ENCODE measurements at places on chromosomes 5 and 9.
A peak's percentile ranks its signal among the peaks of the same experiment; 100 is the strongest.

GRCh38 chr9:126532019-126532462 is 81.7 kb upstream of the LMX1B start:
- peak; percentile 88 for DNase-seq

- DNase-seq = no peak
Measured at GRCh38 chr5:42426016-42426415, 2.8 kb downstream of the GHR start.

- peak; percentile 93 for DNase-seq
Measured at GRCh38 chr5:154368041-154368800, 77.6 kb upstream of the SAP30L start.

- DNase-seq = no peak
Measured at GRCh38 chr5:136084698-136085097, 47.9 kb upstream of the SMAD5 start.

DNA sequence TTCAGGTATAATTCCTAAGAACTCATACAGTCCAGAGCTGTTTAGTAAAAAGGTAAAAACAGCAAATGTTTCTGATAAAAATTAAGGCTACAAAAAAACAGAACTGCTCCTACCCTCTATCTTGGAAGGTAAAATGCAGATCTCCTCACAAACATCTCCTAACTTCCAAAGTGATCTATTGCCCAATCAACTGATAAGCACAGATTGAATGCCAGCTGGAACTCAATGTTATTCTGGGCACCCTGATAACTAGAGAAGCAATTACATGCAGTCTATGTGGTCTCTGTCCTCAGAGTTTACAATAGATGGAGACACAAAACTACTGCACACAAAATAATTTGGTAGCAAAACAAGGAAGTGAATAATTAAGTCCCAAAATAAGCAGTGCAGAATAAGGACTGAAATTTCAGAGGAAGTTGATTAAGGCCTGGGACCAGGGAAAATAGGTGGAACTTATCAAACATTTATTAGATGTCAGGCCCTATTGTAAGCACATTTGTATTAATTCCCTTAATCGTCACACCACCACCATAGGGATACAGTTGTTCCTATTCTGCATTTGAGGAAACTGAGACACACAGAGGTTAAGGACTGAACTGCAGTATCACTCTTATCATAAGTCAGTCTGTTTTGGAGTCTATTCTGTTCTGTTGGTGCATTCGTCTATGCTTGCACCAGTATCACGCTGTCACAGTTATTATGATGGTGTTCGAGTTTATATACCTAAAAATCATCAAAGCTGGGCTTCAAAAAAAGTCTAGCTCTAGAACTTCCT is 102.2 kb upstream of the TARS1 start:
- DNase-seq = no peak

GRCh38 chr9:99840072-99840471 is 18.4 kb downstream of the NR4A3 start:
- DNase-seq = no peak

GRCh38 chr9:131739959-131740648 is at the start of gene RAPGEF1:
Gene RAPGEF1, minus strand, starts transcription at chr9:131740076. Its CDS starts 246 bp downstream, at chr9:131739830.
- no peak for DNase-seq

- no peak for DNase-seq
Measured at GRCh38 chr9:105930011-105930627, 235.8 kb downstream of the TMEM38B start.

DNA sequence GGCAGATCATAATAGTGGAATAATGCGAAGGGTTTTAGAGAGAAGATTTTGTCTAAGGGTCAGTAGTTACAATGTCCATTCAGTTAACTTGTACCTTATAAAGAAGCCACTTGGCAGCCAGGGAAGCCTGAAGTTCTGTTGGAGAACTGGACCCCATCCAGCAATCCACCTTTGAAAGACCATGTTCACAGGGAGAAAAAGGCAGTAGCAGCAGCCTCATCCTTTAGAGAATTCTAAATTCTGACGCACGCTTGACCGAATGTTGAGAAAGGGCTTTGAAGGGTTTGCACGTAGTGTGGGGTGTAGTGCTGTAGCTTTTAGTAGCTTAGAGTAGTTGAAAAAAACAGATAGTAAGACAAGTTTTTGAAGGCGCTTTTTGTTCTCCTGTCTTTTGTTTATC is 42.8 kb downstream of the MCCC2 start:
- DNase-seq = no peak

GRCh38 chr5:159241946-159242552 is 21.0 kb upstream of the UBLCP1 start:
- DNase-seq = no peak

- DNase-seq = no peak
Measured at GRCh38 chr5:149072376-149072775, 9.5 kb upstream of the SH3TC2 start.

GRCh38 chr9:135016037-135016640 is 71.3 kb upstream of the OLFM1 start:
- DNase-seq = no peak

- no peak for DNase-seq
Measured at GRCh38 chr9:126876531-126876930, 16.1 kb downstream of the ZBTB34 start.

- no peak for DNase-seq
Measured at GRCh38 chr9:69801989-69802388, 18.6 kb upstream of the CFAP95 start.

DNA sequence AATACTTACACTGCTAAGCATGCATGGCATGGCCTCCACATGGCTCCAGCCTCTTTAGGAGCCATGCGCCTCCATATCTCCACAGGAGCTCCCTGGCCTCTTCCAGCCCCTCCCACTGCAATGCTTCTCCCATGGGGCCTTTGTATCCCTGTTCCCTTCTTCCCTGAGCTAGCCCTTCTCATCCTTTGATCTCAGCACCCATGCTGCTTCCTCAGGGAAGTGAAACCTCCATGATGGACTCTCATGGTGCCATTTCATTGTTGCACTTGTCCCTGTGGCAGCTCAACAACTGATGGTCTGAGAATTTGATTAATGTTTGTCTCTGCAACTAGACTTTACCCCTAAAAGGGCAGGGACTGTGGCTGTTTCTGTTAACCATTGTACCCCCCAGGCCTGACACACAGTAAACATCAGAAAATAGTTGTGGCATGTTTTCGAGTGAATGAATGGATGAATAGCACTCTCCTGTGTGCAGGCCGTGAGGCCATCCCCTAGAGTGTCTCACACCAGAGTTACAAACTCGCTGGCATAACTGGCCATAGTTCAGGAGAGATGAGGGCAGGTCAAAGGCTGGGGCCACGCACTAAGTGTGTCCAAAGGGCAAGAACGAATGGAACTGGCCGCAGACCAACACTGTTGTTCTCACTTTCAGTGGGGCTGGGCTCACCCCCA is 6.6 kb downstream of the IDNK start:
- DNase-seq = no peak

GRCh38 chr9:36843964-36844363 is 190.1 kb downstream of the PAX5 start:
- no peak for DNase-seq

DNA sequence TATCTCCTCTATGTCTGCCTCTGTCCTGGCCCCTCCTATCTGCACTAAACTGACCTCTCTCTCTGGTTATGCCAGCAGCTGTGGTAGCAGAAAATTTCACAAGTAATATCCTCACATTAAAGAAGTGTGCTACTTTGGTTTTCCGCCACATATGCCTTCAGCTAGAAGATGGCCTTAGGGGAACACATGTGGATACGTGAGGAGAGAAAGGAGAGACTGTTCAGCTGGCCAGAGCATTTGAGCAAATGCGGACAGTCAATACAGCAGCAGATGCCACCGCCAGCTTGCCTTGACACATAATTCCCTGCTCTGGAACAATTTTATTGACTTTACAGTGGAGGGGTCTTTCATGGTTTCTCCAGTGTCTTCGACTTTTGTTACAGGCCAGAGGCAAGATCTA is 434.6 kb downstream of the TAF11L14 start:
- no peak for DNase-seq

DNA sequence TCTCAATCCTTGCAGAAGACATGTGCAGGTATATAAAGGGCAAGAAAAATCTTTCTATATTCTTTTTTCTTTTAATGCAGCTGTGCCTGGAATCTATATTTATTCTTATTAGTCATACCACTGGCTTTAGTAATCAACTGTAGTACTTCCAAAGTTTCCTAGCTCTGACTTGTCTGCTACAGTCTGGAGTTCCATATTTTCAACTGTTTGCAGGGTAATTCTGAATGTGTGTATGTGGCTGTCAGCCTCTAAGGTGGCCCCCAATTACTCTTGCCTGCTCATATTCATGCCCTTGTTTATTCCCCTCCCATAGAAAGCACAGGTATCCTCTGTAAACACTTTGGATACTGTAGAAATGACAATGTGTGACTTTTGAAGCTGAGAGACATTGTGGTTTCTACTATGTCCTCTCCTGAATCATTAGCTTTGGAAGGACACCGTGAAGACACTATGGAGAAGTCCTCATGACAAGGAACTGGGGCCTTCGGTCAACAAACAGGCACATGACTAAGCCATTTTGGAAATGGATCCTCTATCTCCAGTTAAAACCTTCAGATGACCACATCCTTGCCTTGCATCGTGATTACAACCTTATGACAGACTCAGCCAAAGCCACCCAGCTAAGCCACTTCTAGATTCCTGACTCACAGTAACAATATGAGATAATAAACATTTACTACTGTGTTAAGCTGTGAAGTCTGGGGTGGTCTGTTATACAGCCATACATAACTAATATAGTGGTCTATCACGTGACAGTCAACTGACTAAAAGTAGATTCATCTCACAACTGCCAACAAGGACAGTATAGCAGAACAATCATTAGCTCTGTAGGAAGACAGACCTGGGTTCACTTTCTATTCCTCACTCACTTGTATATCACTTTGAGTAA is 49.5 kb upstream of the SUSD1 start:
- DNase-seq = peak; percentile 62

GRCh38 chr5:33726422-33727165 is 165.2 kb downstream of the ADAMTS12 start:
- DNase-seq = peak; percentile 52

- DNase-seq = peak; percentile 29
Measured at GRCh38 chr9:87276851-87277261, 220.8 kb upstream of the DAPK1 start.

DNA sequence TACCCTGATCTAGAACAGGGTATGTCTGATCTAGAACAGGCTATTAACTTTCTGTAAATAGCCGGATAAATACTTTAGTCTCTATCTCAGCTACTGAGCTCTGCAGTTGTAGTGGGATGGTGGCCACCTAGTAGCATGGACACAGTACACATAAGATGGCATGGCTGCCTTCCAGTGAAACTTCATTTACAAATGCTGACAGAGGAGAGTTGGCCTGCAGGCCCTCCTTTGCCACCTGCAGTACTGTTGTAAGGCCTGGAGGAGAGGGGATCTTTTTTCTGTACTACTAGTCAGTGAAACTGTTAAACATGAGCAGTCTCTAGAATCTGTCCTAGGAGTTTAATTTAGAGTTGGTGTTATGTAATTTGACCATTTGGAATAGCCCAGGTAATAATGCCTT is 86.0 kb downstream of the TRIO start:
- no peak for DNase-seq

- no peak for DNase-seq
Measured at GRCh38 chr9:116103976-116104820, 49.4 kb upstream of the PAPPA start.

DNA sequence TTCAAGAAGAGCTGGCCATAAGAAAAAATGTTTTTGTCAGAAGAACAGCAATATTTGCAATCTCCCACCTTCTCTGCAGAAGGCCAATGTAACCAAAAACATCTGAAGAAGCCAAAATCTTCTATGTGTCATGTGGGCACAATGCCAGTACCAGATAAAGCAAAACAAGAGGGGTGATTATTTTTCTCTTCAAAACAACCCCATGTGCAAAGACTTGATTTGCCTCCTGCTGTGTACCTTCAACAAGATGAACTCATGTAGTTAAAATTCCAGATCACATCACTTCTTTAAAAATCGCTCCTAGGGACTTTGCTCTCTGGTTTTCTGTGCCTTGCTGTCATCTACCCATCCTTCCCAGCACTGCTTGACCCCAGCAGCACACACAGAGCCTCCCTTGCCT is 134.0 kb upstream of the MAP3K1 start:
- peak; percentile 19 for DNase-seq

DNA sequence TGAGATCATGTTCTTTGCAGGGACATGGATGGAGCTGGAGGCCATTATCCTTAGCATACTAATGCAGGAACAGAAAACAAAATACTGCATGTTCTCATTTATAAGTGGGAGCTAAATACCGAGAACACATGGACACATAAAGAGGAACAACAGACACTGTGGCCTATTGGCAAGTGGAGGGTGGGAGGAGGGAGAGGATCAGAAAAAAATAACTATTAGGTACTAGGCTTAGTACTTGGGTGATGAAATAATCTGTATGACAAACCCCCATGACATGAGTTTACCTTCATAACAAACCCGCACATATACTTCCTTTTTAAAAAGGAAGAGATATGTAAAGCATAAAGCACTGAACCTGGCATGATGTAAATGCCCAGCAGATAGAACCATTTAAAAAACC is 99.0 kb downstream of the MEGF10 start:
- DNase-seq = no peak

GRCh38 chr9:94586316-94586715 is 7.3 kb downstream of the FBP2 start:
- DNase-seq = no peak

DNA sequence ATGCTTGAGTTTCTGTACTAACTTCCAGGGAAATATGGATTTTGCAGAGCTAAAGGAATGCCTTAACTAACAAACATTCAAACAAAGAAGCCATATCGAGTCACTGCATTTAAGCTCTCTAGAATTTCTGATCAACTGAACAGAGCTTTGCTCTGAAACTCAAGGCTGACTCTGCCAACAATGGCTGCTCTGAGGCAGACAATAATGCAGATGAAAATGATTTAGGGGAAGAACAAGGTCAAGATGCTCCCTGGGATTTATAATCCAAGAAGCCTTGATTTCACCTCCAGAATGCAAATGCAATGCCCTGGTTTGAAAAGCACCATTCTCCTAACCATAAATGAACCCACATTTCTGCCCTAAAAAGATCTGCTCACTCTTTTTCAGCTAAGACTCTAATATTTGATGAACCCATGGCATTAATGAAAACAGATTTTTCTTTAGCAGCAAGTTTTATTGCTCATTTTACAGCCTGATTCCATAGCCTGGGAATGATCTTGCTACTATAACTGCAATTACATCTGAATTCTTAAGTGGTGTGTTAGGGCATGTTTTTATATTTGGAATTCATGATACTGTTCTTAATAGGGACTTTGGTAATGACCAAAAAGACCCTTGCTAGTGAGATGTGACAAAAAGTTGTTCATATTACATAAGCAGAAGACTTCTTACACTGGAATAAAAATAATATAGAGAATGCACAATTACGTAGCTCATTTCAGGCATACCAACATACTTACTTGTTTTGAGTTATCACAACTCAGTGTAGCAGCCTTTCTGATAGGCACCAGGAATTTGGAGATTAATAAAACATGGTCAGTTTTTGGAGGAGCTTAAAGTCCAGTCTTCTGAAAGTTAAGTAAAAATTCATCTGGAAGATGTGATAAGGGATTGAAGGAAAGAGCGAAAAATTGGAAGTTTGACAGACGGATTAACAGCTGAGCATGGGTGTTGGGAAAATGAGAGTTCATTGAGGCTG is 169.4 kb downstream of the TRPM3 start:
- DNase-seq = no peak

- DNase-seq = no peak
Measured at GRCh38 chr9:131708226-131709002, 31.5 kb downstream of the RAPGEF1 start.
